ENCODE measurements at places on chromosomes 2 and 18. TPM values are rescaled to one million over a fixed set of nuclear protein-coding genes. Genes with fewer than 3 reads are reported as not detected.

Gene ACOXL
- not detected for total RNA-seq

Gene SCYGR4
- not detected for total RNA-seq

Gene FOXI3
- total RNA-seq = not detected

Gene SPDYA
- not detected for total RNA-seq

Gene GCG
- not detected for total RNA-seq

Gene CNTNAP5
- total RNA-seq = not detected

Gene HOXD4
- not detected for total RNA-seq

Data from hair follicular keratinocyte (primary cell).